ENCODE measurements at places on chromosomes 12 and 14.

- no peak for DNase-seq
These were observed 184.2 kb downstream of the KCNA5 start for GRCh38 chr12:5227708-5228373.

DNA sequence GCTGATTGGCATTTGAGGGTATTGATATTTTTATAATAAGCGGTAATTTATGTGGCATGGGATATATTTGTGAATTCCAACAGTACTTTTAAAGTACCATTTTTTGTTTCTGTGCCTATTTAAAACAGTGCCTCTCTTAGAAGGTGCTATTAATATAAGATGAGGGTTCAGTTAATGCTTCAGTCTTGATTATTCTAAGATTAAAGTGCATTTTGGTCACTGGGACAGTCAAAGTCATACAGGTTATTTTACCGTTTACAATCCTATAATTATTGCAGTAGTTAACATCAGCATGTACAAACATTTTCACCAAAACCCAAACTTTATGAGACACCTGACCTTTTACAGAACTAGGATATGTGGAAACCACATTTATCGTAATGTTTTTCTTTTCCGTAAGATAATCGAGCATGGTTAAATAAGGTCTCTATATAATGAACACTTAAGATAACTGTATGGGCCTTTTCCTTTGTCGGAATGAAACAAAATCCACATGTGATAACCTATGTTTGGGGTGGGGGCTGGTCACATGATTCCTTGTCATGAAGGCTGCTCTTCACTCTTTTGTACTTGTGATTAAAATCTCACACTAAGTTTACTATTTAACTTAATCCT lies 37.7 kb upstream of the DNM1L start:
- DNase-seq: no peak

- DNase-seq: no peak
These were observed 4.1 kb downstream of the CLEC2D start for GRCh38 chr12:9673404-9674225.

DNA sequence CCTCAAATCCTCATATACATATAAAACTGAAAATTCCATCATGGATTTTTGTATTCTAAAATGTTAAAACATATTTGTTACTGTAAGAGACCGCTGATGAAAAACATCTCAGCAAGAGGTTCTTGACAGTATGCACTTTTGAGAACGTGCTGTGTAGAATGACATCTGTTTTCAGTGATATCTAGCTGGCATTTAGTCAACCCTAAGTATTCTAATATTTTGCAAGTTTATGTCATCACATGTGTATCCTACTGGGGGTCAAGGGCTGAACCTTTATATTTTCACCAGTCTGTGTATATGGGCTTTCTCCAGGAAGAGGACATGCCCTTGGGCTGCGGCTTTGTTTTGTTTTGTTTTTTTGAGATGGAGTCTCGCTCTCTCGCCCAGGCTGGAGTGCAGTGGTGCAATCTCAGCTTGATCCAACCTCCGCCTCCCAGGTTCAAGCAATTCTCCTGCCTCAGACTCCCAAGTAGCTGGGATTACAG lies 22.0 kb upstream of the YARS2 start:
- DNase-seq: no peak

DNA sequence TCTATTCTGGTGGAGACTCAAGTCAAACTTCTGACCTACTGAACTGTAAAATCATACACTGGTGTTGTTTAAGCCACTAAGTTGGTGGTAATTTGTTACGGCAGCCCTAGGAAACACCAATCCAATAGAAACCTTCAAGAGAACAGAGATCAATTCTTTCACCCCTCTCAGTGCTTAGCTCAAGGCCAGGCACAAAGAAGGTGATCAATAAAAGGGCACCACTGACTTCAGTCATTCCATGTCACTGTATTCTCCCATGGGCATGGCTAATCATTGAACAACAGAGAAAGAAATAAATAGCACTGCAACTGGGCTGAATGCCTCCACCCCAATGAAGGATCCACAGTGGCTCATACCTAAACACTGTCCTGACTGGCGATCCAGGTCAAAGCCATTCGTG lies 7.3 kb downstream of the FBLN5 start:
- DNase-seq: no peak

DNA sequence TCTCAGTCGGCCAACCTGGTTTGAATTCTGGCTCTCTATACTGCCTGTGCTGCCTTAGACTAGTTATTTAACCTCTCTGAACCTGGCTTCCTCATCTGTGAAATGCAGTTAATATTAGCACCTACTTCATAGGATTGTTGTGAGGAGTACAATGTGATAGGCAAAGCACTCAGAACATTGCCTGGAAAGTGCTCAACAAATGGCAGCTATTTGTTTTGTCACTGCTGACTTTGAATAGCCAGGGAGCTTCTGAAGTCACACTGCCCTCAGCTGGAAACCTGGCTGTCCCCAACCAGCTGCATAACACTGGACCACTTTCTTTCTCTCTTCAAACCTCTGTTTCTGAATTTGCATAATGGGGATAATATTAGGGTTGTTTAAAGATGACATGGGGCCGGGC lies 9.6 kb downstream of the TMEM30B start:
- DNase-seq: no peak

GRCh38 chr14:85315290-85315689 lies 214.7 kb upstream of the FLRT2 start:
- no peak for DNase-seq

DNA sequence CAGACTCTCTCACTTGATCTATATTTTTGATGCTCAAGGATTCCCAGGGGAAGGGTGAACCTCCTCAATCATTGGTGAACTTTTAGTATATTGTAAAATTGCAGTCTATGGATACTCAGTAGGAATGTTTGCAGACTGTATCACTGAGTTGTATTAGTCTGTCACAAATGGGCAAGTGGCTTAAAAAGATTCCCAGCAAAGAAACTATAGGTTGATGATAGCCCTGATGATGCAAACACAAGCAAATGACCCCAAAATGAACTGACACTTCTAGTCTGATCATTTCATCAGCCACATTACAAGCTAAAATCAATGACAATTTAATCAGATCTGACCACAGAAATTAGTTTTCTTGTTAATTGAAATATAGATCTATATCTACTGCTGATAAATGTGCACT lies 59.5 kb downstream of the RTN1 start:
- DNase-seq: no peak

DNA sequence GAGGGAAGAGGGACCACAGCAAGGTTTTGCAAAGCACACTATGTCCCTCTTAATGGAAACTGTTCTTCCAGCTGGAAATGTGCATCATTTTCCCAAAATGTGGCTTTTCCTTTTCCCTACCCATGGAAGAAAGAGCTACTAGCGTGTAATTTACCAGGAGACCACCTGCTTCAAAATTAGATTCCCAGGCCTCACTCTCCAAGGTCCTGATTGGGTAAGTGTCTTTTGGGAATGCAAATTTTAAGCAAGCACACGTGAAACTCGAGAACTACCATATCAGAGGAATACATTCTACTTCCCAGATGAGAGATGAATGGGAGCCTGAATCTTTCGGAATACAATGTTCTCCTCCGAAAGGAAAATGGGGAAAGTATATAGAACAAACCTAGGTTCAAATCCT lies 201.6 kb upstream of the NOS1 start:
- no peak for DNase-seq

DNA sequence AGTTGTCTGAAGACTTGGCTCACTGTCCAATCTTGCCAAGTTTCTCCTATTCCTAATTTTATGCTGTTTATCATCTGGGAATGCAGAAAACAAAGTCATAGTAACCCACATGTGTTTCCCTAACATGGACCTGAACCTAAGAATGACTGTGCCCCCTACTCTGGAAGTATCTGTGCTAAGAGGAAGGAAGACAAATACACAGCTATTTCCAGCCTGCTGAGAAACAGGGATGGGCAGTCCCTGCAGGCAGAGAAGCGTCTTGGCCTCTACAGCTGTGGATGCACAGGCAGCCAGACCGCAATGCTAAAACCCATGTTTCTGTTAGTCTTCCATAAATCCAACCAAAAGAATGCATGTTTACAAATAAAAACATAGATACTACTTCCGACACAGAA lies 56.2 kb downstream of the DUSP16 start:
- no peak for DNase-seq

DNA sequence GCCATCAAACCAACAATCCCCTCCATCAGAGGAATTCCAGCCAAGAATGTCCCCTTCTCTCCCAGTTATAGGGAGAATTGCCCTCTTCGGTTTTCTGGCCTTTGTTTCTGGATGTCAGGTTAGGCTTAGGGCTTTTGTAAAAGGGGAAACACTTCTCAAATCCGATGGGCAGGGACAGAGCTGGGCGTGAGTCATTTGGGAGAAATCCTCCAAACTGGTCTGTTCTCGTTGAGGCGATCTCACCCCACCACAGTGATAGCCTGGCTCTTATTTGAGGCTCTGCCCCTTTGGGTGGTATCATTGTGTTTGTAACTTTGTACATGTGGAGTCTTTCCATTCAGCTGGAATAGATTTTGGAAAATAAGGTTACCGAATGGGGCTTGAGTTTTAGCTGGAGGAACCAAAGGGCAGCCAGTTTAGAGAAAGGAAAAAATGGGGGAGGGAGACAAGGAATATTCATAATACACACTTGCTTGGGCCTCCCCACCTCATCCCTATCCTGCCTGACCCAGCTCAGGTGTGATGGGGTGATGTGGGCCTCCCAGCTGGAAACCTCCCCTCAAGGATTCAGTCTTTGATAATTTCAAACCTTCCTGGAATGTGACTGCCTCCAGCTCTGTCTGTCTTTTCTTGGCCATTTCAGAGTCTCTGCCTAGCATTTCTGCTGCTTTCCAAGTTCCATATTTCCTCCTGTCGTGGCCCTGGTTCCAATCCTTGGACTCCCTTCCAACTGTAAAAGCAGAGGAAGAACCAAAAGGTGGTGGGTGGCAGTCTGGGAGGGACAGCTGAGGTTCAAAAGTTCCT lies 7.5 kb downstream of the HOXC4 start:
- DNase-seq: no peak

GRCh38 chr12:70365398-70365647 lies 767 bp upstream of the KCNMB4 start:
- DNase-seq: no peak

GRCh38 chr12:105933671-105934665 lies 204.8 kb downstream of the NUAK1 start:
- no peak for DNase-seq

- no peak for DNase-seq
These were observed 2.3 kb downstream of the PRIM1 start for GRCh38 chr12:56749853-56750252.

- DNase-seq: no peak
These were observed 204.8 kb downstream of the SOX5 start for GRCh38 chr12:23744696-23745095.

DNA sequence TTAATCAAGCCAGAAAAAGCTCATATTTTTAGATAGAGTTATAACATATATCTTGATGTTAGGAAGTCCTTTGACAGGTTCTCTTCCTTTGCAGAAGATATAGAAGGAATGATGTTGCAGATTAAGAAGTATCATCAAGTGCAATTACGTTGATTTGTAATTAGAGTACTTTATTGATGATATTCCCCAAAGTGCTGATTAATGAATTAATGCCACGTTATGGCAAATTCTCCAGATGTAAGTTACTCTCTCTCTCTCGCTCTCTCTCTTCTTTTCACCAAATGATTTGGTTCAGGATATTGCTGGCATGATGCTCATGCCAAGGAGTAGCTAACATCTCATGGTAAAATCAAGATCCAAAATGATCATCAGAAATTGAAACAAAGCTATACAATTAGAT lies 18.1 kb upstream of the CAND1 start:
- no peak for DNase-seq

DNA sequence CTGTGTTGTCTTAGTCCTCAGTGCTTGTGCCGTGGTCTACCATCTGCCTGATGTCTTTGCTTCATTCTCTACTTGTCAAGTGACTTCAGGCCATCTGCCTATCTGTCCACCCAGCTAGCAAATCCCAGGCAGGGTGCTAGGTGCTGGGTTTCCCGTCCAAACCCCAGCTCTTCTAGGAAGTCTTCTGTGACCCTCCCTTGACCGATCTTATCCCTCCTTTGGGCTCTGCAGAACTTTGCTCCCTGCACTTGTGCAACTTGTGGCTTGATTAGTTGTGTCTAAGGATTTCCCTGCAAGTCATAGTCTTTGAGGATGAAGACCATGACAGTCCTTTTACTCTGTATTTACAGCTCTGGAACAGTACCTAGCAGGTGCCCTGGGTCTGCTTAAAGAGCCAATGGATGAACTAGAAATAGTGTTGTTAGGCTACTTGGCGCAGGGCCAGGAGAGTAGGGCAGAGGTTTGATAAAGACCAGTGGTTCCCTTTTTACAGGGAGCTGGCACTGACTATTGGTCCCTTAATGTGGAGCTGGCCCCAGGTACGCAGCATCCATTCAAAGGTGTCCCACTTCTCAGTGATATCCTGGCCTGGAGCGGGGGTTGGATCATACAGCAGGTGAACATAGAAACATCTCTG lies 60.1 kb downstream of the ADCK1 start:
- no peak for DNase-seq

- no peak for DNase-seq
These were observed 102.3 kb upstream of the DIO3 start for GRCh38 chr14:101458741-101459550.

GRCh38 chr14:73731111-73731510 lies 16.9 kb upstream of the PNMA1 start:
- no peak for DNase-seq

DNA sequence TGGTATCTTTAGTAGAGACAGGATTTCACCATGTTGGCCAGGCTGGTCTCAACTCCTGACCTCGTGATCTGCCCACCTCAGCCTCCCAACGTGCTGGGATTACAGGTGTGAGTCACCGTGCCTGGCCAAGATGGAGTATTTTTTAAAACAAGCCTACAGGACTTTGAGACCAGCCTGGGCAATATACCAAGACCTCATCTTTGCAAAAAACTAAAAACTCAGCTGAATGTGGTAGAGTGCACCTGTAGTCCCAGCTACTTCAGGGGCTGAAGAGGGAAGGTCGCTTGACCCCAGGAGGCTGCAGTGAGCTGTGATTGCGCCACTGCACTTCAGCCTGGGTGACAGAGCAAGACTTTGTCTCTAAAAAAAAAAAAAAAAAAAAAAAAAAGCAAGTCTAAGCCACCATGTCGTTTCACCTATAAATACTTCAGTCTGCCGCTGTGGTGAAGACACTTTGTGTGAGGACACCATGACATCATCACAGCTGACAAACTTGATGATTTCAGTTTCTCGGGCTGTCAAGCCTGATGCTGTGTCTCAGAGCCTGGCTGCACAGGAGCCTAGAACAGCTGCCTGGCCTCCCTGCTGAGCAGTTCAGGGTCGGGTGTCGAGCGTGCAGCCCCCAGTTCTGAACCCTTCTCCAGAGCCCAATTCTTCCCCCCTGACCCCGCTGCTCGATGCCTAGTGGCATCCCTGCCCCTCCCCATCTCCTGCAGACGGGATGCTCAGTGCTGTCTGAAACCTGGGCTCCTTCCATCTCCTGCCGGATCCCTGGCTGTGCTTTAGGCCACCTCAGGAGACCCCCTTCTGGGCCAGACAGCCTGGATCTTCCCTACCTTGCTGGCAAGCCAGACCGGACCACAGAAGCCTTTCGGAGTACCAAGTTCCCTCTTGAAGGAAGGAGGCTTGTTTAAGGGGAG lies 119.2 kb upstream of the EVL start:
- DNase-seq: no peak

- DNase-seq: no peak
These were observed 466.6 kb downstream of the EGLN3 start for GRCh38 chr14:33484264-33484663.
